NCI-H1105 (cell line): ENCODE measurements at places on chromosomes 11 and 22.
A peak's percentile ranks its signal among the peaks of the same experiment; 100 is the strongest.

DNA sequence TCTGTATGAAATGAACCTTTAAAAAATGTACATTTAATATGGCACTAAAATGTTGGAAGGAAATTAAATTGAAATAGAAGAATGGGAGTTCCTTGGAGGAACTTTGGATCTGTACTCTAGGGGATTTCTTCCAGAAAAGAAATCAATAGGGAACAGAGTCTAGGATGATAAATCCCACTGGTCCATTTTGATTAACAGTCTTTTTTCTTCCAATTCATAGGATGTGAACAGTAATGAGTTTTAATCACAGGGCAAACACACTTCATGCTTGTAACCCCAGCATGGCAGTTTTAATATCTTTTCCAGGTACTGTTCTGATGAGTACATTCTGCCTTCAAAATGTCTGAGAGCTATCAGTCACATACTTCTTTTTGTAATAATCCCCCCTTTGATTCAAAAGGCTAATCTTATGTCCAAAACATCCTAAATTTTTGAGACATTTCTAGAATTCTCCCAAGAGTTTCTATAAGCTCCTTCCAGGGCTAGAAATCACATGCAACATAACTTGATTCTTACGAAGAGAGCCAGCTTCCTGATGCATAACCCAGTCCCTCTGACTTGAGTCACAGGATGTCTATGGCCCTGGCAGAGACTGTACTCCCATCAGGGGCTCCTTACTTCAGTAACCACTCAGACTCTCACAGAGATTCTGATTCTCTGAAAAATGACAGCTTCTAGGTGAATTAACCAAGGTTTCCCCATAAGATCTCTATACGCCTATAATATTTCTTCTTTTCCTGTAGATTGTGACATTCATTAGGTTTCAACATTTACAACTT, 112.9 kb downstream of the SLC36A4 start:
- no peak for DNase-seq

DNA sequence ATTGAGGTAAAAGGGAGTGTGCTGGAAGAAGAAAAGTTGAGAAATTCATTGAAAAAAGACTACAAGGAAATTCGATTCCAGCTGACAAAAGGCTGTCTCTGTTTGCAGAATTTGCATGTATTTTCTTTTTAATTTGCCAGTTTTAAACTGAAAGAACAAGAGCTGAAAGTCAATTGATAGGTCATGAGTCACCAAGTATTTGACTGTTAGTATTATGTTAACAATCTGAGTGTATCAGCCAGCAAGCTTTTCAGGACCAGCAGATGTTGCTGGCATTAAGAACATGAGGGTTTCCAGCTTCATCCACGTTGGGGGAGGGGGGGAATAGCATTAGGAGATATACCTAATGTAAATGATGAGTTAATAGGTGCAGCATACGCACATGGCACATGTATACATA, 726.7 kb downstream of the METTL15 start:
- no peak for DNase-seq

DNA sequence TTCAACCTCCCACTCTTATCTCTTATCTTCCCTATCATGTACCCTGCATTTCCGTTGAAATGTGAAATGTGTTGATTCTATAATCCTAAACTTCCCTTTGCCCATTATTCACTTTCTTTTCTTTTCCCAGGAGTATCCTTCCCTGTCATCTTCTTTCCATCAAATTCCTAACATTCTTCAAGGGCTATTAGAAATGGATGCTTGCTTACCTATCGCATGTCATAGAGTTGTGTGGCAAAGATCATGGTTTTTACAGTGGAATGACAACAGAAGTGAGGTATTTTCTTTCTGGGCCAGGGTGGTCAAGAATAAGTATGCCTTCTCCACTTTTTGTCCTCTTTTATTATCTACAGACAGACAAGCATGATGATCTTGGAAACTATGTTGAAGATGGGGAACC, 124.4 kb upstream of the SLC5A12 start:
- no peak for DNase-seq

GRCh38 chr11:15208378-15209222, 93.9 kb downstream of the INSC start:
- peak; percentile 68 for DNase-seq

DNA sequence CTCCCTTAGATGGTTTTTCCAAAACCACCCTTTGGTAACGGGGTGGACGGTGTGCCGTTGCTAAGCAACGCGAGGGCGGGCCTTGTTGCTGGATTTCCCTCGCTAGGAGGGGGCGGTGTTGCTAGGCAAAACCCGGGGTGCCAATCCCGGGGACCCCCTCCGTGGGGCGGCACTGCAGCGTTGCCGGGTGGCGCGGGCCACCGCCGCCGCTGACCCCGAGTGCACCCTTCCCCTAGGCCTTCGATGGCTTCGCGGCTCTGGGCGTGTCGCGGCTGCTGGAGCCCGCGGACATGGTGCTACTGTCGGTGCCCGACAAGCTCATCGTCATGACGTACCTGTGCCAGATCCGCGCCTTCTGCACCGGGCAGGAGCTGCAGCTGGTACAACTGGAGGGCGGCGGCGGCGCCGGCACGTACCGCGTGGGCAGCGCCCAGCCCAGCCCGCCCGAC, 8.9 kb downstream of the EHBP1L1 start:
- DNase-seq, result no peak

- no peak for DNase-seq
Observed at GRCh38 chr22:46362934-46363515, 27.5 kb downstream of the TRMU start.

GRCh38 chr11:80562523-80563125, 1121.8 kb upstream of the TENM4 start:
- DNase-seq, result no peak

GRCh38 chr11:123321636-123322035, 108.4 kb upstream of the GRAMD1B start:
- DNase-seq, result no peak

DNA sequence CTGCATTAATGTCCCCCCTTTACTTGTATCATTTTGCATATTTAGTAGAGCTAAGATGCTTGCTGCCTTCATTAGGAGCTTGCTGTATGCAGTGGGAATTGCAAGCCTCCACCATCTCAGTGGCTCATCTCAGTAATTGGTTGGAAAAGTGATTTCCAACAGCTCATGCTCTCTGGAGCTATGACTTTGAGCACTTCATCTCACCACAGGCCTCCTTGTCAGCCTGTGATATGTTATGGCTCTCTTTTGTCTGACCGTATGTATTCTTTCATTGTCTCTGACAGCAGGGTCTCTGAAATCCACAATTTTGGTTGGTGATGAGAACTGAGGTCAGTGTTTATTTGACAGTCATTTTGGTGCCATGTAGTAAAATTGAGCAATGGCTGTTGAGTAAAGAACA, 345.1 kb downstream of the FAT3 start:
- DNase-seq, result no peak

- no peak for DNase-seq
Observed at GRCh38 chr11:69554849-69555248, 73.4 kb downstream of the LINC01488 start.

- DNase-seq, result no peak
Observed at GRCh38 chr22:43854786-43855271, 7.5 kb downstream of the SULT4A1 start.

GRCh38 chr11:76298255-76298654, 82.7 kb downstream of the THAP12 start:
- DNase-seq, result no peak

DNA sequence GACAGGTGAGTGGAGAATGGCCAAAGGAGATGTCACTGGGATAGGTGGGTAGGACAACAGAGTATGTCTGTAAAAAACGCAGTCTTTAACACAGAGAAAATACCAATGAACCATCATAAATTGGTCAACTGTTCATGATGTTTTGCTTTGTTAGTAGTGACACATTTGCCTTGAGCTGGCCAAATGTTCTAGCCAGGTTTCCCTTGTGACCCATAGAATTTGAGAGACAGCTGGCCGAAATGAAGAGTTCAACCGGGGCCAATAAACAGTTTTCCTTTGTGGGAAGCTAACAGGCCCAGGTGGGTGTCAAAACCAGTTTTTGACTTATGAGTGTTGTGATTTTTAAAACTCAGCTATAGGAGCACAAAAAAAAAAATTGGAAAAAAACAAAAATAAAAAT, 116.6 kb upstream of the BID start:
- DNase-seq, result no peak

- no peak for DNase-seq
Observed at GRCh38 chr11:47899801-47900200, 51.7 kb upstream of the NUP160 start.

GRCh38 chr11:121924191-121924590, 191.8 kb downstream of the BLID start:
- DNase-seq, result no peak

GRCh38 chr11:57278721-57279095, 41.7 kb upstream of the APLNR start:
- DNase-seq, result no peak

DNA sequence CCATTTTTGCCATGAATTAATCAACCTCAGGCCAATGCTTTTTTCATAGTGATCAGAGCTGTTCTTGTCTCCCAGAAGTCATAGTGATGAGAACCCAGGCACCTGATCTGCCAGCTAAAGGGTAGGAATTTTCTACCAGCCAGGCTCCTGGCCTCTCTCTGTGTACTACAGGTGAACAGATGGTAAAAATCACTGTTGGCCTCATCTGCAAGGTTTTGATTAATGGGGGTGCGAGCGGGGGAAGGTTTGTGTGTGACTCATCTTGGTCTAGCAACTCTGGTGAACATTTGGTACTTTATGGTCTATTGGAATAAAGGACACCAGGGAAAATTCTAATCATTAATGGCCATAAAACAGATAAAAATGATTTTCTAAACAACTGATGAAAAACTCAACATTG, 14.4 kb upstream of the APOL4 start:
- DNase-seq, result no peak

- no peak for DNase-seq
Observed at GRCh38 chr11:1733009-1733715, 17.2 kb downstream of the IFITM10 start.

DNA sequence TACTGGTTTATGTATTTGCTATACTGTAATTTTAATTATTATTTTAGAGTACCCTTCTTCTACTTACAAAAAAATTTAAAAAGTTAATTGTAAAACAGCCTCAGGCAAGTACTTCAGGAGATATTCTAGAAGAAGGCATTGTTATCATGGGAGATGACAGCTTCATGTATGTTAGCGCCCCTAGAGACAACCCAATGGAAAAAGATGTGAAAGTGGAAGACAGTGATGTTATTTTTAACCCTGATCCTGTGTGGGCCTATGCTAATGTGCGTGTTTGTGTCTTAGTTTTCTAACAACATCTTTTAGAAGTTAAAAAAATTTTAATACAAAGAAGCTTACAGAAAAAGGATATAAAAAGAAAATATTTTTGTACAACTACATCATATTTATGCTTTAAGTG, 205.0 kb downstream of the FAM76B start:
- no peak for DNase-seq

DNA sequence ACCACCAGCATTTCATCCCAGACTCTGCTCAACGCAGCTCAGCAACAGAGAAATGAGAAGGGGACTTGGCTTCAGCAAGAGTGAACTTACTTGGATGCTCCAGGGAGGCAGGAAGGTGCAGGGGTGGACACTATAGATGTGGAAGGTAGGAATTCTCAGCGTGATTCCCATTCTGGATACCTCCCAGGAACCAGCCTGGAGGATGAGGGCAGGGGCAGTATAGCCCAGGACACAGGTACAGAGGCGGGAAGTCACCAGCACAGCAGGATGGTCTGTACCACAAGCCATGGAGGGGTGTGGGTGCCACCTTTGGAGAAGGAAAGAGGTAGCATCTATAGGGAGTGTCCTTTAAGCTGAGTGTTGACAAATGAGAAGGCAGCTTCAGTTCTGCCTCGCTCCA, 1275.2 kb downstream of the TBC1D22A start:
- no peak for DNase-seq

DNA sequence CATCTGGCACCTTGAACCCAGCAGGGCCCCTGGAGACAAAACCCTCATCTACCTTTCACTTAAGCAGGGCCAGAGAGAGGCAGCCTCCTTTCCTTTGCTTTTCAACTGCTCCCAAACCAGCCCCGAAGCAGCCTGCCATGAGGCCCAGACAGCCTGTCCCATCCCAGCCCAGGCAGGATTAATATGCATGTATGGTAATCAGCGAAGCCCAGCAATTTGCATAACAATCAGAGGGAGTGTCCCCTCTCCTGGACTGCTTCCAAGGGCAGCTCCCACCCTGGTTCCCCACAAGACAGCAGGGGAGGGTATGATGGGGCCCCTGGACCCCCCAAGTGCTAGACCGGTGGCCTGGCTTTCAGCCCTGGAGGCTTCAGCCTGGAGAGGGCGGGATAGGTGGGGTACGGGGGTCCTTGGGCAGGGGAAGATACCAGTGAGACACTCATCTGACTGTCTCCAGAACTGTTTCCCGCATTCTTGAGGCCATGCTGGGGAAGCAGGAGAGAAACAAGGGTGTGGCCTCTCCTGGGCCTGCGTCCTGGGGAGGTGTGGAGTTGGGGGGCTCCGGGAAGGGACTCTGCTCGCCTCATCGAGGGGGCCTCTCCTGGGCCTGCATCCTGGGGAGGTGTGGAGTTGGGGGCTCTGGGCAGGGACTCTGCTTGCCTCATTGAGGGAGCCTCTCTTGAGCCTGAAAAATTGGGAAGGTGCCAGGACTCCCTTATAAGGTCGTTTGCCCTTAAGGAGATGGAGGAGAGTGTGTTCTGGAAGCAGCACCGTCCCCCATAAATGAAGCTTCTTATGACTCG, 93.2 kb upstream of the PRR5 start:
- DNase-seq, result no peak

DNA sequence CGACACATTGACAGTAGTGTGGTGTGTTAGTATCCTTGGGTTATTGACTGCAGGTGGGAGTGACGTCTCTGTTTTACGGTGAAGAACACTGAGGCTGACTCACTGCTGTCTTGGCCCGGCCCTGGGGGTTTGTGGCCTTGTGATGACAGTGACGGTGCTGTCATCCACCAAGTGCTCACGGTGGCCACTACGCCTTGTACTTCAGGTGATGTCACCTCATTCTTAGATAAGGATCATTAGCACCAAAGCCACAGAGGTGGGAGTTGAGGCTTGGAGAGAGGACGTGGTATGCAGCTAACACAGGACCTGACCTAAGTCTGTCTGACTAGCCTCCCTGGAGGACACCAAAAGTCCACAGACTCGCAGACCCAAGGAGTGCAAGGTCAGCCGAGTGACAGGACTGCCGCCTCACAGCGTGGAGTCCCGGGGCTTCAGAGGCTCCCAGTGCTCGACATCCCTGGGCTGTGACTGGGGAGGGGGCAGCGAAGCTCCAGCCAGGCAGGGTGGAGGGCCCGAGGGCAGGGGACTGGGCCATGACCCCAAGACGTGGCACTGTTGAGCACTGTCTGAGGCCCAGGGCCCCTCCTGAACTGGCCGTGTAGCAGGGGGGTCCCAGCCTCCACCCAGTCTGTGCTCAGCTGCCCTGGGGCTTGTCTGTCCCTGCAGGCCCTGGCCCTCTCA, 56.5 kb downstream of the NAT10 start:
- no peak for DNase-seq

DNA sequence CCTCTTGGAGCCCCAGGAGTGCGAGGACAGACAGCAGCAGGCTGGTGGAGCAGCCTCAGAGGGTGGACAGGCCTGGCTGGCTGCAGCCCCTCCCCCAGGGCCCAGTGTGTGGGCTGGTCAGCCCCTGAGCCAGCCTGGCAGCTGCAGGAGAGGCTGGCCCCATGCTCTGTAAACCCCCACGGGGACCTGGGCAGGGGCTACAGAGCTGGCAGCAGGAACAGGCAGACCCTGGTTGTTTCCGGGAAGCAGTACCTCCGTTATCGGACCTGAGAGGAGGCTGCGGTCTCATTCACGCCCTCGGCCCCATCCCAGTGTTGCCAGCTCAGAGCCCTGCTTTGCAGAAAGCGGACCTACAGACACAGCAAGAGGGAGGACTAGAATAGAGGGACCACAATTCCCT, 38.5 kb upstream of the COMT start:
- no peak for DNase-seq
